ENCODE measurements at places on chromosomes 5 and 9.

DNA sequence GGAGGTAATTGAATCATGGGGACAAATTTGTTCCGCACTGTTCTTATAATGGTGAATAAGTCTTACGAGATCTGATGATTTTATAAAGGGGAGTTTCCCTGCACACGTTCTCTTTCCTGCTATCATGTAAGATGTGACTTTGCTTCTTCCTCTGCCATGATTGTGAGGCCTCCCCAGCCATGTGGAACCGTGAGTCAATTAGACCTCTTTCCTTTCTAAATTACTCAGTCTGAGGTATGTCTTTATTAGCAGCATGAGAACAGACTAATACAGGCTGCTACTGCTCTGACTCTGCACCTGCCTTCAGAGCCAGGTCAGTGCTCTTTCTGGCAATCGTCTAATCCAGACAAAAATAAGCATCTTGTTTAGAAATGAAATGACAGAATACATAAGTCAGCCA is 479.2 kb upstream of the TUSC1 start:
- no peak for DNase-seq

DNA sequence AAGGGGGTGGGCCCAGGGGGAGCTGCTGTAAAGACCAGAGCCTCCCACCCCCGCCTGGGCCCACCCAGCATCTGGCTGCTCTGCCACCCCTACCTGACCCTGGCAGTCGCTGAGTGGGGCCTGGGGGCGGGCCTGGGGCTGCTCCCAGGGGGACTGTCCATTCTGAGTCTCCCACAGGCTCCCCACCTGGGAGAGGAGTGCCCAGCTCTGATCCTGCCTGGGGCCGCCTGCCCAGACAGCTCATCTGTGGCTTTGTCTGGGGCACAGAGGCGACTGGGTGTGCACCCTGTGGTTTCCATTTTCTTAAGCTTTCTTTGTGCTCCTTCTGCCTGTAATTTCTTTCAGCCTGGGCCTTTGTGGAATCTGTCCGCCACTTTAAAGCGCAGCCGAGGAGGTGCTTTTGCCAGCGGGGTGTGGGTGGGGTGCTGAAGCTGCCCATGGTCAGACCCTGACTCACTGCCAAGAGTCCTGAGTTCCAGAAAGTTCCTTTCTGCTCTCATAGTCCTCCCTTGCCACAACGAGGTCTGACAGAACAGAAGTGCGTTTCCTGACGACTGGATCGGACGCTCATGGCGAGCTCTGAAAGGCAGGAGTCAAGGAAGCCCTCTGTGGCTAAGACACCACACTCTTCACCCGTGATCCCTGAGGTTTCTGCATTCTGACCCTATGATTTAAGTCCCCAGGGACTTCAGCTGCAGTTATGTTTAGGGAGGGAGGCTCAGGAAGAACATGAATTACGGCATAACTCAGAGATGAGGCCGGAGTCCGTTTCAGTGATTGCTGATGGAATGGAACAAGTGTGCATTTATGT is 225.0 kb downstream of the FANCC start:
- no peak for DNase-seq

DNA sequence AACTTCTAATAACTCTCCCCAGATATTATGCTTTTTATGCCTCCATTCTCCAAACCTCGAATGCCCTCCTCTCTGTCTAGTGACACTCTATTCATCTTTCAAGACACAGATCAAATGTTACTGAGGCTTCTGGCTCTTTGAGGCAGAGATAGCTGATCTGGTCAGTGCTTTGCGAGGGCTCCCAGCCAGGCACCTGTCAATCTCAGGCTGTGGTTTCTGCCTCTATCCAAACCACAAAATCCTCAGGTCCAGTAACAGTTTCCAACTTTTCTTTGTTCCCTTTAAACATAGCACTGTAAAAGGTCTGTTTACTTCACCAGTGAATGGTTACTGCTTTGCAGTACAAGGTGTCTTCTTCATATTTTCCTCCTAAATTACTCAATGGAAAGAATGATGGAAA is 11.5 kb upstream of the STK32A start:
- no peak for DNase-seq

DNA sequence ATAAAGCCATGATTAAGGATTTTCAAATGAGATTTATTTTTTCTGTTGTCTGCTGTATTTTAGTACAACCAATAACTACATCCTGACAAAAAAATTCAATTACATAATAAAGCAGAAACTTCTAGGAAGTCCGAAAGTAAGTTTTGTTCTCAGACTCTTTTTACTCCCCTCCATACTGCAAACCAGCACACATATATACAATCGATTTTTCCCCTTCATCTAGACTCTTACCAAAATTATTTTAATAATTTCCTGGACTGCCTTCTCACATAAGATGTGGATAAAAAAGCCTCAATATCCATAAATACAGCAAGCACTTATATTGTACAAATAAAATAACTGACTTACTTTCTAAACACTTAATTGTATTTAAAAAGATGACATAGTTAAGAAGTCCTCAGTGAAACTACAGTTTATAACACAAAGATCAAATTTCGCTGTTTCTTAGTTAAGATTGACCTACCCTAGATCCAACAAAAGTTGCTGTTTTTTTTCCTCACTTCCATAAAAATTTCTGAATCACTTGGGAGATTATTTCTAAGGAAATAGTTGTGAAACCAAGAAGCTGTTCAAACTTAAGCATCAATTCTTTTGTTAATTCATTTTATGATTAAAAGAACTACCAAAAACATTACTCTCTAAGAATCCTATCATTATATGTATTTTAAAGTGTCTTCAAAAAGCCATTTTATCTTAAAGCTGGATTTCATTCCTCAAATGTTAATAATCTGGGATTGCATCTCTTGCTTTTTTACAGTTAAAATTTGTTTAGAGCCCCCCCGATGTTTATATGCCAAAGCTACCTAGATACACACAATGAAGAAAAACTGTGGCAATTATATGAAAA is 74.7 kb upstream of the IFNE start:
- DNase-seq, result no peak

DNA sequence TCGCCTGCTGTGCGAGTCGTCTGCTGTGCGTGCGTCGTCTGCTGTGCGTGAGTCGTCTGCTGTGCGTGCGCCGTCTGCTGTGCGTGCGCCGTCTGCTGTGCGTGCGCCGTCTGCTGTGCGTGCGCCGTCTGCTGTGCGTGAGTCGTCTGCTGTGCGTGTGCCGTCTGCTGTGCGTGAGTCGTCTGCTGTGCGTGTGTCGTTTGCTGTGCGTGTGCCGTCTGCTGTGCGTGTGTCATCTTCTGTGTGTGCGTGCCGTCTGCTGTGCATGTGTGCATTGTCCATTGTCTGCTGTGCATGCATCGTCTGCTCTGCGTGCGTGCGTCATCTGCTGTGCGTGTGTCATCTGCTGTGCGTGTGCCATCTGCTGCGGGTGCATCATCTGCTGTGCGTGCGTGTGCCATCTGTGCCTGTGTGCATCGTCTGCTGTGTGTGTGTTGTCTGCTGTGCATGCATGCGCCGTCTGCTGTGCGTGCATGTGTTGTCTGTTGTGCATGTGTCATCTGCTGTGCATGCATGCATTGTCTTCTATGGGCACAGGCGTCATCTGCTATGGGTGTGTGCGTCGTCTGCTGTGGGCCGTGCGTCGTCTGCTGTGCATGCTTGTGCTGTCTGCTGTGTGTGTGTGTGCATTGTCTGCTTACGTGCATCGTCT is 68.6 kb upstream of the IRX4 start:
- no peak for DNase-seq
